ENCODE measurements at places on chromosomes 3 and 15.

DNA sequence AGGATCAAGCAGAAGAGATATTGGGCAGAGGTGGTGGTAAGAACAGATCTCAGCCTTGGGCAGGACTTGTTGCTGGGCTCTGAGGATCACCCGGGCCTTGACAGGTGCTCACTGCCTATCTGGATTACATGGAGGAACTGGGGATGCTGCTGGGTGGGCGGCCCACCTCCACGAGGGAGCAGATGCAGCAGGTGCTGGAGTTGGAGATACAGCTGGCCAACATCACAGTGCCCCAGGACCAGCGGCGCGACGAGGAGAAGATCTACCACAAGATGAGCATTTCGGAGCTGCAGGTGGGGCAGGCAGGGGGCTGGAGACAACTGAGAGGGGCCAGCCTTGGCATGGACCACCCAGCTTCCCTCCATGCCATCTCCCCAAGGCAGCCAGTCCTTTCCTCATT is 7.9 kb downstream of the ECE2 start:
- DNase-seq = no peak

- DNase-seq = no peak
Measured at GRCh38 chr3:112373924-112374323, 41.0 kb downstream of the CD200 start.

GRCh38 chr3:161890147-161890625 is 393.6 kb downstream of the OTOL1 start:
- no peak for DNase-seq

DNA sequence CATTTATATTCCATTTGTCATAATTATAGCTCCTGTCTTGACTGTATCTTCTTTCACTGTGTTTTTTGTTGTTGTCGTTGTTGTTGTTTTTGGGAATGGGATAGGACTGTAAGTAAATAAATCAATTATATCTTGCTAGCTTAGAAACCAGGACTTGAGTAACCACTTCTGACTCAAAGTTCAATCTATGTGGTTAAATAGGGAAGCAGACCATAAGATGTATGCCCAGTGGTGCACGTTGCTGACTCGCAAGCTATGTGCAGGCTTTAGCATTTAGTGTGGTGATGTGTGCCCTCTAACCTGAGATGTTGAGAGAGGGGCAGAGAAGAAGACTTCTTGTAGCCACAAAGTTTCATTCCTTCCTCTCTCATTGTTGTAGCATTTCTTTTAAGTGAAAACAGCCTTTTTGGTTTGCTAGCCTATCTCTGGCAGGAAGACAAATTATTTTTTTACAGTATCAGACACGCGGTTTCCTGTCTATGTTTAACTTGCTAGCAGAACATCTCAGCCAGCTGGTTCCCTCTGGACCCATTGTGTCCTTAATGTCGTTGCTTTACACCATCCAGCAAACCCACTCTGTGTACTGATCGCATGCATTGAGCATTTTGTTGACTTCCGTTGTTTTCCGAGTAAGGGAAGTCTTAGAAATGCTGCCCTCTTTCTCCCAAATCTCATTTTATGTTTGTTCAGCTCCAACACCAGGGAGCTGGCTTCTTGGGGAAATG is 52.1 kb downstream of the TGFBR2 start:
- no peak for DNase-seq

Data from CMK (cell line).